ENCODE measurements at places on chromosomes 1 and 21.
A peak's percentile ranks its signal among the peaks of the same experiment; 100 is the strongest.

DNA sequence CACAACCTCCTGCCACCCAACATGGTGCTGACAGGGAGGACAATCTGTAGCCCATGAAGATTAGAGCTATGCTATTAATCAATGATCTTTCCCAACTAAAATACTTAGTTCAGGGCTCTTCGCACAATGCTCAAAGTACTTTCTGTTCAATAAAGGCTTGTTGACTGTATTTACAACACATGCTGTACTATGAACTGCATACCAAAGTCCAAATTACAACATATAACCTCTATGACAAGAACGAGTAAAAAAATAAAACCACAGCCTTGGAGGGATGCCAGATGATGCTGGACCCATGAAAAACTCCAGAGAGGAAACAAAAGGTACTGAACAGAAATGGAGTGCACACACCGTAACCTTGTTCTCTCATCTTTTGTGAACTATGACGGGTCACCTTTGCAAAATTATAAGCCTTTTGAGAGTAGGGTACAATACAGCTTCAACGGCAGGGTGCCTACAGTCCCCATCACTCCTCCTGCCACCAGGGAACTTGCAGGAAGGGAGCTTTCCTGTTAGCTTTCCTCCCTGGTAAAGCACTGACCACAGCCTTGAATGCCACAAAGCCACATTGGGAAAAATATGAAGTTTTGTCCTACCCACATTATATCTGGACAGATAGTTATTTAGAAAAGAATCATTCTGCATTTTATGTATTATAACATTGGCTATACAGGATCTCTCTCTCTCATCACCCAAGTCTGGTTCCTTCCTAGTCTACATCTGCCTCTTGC is 175.6 kb downstream of the NRIP1 start:
- no peak for DNase-seq

GRCh38 chr1:167772436-167772835 is 50.7 kb downstream of the MPZL1 start:
- no peak for DNase-seq

DNA sequence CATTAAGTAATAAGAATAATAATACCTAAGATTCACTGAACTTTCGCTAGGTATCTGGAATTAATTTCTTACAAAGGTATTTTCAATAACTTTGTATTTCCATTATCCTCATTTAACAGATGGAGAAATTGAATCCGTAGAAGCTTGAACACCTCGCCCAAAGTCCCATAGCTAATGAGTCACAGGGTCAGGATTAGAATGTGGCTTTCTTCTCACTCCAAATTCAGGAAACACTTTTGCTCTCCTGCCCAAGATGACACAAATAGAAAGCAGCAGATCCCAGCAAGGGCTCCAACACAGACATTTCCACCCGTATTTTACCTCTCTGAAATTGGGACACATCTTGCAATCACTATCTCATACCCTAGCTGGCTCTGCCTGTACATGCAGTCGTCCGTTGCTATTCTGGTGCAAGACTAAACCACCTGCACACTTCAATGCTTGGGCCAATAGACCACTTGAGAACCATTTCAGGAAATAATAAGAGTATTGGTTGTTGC is 125.9 kb upstream of the GREM2 start:
- no peak for DNase-seq

DNA sequence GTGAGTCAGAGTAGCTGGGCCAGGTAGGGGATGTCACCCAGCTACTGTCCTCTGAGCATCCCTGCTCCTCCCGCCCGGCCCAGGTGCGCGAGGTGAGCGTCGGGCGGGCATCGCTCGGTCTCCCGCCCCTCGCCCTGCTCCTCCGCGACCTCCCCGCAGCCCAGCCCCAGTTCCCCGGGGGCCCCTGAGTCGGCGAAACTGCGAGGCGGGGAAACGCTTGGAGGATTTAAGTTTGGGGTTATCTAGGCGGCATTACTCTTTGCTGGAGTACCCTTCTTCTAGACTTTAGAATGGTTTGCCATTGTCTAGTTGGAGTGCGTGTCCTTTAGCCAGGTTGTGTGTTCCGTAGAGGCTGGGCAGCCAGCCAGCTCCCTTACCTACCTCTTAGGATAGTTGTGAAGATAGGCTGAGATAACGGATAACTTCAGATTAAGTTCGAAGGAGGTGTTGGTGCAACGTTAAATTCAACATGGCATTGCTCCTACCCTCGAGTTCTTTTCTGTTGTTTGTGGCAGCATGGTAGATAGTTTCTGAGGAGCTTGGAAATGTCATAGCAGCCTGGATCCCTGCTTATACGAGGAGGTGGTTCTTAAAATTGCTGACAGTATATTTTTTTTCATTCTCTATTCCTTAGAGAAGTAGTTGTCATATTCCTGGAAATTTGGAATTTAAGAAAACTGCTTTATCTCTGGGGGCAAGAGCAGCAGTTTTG is 697 bp downstream of the AGO3 start:
- DNase-seq: peak; percentile 79

GRCh38 chr1:203082571-203083462 is 3.0 kb downstream of the MYOG start:
- DNase-seq: no peak

DNA sequence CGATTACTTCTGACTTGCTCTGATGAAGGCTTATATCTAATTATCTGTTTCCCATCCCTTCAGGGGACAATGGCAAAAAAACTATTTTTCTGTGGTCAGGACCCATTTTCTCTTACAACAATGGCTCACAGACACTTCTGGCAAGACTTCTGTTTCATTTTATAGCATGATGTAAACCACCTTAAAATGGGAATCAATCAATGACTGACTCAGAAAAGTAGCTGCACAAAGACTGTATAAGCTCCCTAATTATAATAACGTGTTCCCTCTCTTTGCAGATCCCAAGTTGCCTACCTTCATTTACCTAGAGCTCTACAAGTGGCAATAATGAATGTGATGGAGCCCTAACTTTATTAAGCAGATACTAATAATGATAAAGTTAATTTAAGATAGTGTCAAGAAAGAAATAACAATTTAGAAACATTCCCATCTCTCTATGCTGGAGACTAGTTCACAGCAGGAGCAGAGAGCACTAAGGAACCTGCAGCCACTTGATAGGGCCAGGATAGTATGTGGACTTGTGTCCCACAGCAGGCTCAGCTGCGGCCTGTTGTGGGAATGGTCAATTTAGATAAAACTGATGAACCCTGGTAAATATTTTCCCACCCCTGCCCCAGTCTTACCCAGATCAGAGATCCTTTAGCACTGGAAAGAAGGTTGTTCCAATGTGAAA is 538 bp downstream of the GBP2 start:
- no peak for DNase-seq

- peak; percentile 17 for DNase-seq
Measured at GRCh38 chr1:24955161-24955560, 25.1 kb upstream of the RUNX3 start.

GRCh38 chr1:202725526-202725925 is 15.3 kb upstream of the SYT2 start:
- DNase-seq: no peak

DNA sequence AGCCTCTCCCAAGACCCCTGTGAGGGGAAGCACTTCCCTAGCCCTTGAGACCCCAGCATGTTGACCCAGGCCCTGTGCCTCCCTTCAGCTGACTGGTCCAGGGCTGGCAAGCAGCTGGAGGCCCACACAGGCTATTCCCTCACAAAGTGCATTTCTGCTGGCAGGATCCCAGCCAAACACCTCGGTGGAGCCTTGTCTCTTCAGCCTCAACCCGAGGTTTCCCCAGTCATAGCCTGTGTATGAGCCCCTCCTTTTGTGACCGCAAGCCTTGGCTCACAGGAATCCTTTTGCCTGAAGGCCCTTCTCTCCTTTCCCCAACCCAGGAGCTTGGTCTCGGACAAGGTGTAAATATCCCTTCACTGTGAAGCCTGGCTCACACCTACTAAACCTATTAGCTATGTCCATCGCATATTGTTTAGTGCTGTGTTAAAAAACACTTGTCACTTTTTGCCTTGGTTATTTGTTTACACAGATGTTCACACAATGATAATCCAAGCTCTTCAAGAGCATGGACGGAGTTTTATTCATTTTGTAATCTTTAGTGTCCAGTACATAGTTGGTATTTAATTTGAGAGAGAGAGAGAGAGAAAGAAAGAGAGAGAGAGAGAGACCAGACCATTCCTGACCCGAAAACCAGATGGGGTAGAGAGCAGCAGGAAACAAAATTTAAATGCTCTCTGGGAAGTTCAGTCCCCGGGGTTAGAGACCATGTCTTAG is 8.5 kb upstream of the CD247 start:
- no peak for DNase-seq

- no peak for DNase-seq
Measured at GRCh38 chr1:247212627-247213617, 41.1 kb upstream of the ZNF124 start.

GRCh38 chr1:64505944-64506655 is 36.2 kb downstream of the CACHD1 start:
- no peak for DNase-seq

- no peak for DNase-seq
Measured at GRCh38 chr1:169107603-169108208, 1.2 kb downstream of the ATP1B1 start.

- no peak for DNase-seq
Measured at GRCh38 chr1:202275061-202275770, 66.5 kb downstream of the UBE2T start.

DNA sequence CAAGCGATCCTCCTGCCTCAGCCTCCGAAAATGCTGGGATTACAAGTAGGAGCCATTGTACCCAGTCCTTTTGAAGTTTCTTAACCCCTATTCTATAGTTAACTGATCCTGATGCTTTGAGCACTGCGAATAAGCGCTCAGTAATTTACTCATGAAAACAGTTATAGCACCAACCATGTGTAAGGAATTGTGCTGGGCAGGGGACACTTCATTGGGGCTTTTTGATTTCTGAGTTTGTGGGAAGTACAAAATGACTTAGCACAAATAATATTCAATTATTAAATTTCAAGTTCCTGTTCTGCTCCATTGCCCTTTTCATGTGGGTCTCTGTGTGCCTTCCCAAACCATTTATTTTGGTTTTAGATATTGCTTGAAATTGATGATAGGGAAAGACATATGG is 6.2 kb upstream of the HIPK1 start:
- no peak for DNase-seq

DNA sequence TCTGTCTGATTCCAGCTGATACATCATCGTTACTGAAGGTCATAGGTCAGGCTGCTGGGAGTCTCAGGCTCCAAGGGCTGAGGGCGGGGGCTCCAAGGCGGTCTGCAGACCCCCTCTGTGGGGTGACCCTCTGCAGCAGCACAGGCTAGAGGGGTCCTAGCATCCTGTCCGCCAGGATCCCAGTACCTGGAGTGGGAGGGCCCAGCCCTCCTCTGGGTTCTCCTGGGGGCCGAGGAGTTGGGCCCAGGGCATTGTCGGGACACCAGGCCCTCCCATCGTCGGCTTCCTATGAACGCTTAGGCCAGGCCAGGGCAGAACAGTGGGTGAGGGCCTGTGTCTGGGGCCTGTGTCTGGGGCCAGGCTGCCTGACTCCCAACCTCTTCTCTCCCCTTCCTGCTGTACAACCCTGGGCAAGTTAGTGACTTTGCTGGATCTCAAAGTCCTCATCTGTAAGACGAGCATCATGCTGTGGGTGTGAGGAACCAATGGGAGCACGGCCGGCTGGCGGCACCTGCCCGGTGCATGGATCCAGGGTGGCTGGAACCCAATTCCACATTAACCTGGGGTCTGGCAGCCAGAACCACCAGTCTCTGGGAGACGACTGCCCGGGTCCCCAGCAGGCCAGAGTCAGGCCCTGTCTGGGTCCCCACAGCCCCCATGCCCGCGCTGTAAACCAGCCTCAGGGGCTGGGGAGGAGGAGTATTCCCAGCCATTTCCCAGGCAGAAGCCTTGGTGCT is 56.2 kb upstream of the COL18A1 start:
- DNase-seq: no peak

- peak; percentile 52 for DNase-seq
Measured at GRCh38 chr21:42118901-42119300, 47.8 kb downstream of the UMODL1 start.

- no peak for DNase-seq
Measured at GRCh38 chr1:197066277-197066676, 783 bp downstream of the F13B start.

GRCh38 chr1:58900396-58900795 is 116.5 kb upstream of the JUN start:
- no peak for DNase-seq

DNA sequence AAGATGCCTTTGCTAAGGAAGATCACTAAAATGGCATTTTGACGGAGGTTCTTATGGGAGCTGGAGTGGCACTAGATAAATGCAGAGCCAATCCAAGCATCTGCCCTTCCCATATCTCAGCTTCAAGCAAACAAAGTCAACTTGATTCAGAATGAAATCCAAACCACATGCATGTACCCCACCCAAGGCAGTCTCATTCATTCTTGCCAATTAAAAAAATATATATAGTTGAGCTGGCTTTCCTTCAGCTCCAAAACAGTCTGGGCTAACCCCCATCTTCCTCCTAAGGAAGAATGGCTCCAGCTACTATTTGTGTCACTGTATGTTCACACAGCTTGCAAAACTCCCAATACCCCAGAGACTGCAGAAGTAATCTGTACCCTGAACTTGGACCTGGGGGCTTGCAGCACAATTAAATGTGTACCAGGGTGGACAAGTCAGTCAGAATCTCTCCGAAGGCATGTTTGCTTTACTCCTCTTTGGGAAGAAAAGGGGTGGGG is 35.4 kb downstream of the GPR3 start:
- no peak for DNase-seq

- DNase-seq: no peak
Measured at GRCh38 chr1:198259333-198260074, 102.7 kb downstream of the NEK7 start.

DNA sequence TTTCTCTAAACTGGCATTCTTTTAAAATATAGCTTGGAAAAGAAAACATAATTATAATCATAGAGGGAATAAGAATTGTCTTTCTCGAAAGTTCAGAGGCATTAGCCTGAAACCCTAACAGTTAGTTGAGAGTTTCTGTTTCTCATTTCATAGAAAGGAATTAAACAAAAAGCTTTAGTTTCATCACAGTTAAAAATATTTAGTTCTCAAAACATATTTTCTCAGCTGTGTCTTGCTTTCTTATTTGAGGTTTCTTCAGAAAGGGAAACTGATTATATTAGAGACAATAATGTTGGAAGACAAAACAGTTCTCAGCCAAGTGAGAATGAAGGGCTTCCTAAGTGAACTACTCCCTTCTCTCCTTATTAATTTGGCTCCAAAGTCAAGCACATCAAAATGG is 75.4 kb upstream of the C1orf105 start:
- DNase-seq: no peak

Data from aorta (tissue), 5 donors.